Fibroblast of skin of right quadriceps (primary cell): ENCODE measurements at places on chromosomes 16 and 17.

- DNase-seq, result peak; percentile 93
Observed at GRCh38 chr17:30091771-30092170, 24.8 kb upstream of the NSRP1 start.

GRCh38 chr17:28326114-28326513, 7.1 kb downstream of the TMEM97 start:
- no peak for DNase-seq

DNA sequence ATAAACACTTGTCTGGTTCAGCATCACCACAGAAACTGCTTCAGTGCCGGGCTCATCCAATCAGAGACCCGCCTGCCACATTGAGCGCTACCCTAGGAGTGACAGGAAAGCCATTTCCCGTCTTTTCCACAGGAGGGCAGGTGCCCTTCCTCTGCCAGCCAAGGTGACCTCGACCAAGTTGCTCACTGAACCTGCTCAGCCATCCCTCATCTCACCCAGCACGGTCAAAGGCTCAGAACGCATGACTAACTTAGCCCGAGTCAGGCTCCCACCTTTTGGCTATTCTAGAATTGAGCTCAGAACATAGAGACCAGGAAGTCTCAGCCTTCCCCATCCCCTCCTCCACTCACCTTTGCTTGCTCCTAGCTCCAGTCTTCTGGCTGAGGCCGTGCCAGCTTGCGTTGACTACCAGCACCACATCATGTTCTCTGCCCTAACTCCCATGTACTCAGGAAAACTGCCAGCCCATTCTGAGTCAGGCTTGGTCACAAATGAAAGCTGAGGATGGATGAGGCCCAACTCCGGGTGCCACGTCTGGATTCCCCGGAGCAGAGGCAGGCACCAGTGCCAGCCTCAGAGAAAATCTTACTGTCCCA, 15.6 kb downstream of the MRPS23 start:
- no peak for DNase-seq

DNA sequence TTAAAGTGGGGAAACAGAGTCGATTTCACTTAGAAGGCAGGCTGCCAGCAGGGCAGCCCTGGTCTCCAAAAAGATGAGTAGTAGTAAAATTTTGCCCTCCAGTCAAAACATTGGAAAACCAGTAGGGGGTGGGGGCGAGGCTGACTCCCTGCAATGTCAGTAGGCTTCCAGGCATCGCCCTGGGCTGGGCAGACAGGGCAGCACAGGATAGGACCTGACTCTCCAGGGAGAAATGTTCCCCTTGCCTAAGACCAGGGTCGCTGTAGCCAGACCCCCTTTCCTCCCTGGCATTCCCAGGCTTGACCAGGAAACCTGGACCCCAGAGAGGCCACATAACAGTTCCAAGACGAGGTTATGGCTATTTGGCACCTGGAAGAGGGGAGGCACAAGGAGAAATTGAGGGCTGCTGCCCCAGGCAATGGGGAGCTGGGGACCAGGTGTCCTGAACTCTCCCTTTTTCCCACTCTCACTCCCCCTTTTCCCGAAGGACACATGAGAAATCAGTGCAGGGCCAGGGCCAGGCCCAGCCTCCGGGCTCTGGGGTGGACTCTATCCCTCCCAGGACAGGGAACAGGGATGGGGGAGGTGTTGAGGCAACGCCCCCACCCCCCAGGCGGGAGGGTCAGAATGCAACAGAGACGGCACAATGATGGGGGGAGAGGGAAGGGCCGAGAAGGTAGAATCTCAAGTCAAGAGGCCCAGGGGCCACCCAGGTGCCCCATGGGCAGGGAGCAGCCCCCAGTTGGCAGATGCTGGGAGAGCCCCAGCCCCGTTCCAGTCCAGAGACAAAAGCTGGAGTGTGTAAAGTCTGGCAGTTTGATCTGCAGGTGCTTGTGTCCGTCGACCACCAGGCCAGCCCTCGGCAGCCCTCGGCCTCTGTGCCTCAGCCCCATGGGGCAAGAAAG, 4.5 kb upstream of the SAMD14 start:
- DNase-seq, result no peak

- no peak for DNase-seq
Observed at GRCh38 chr17:8744086-8744785, 400 bp downstream of the CCDC42 start.

- DNase-seq, result peak; percentile 54
Observed at GRCh38 chr17:19248928-19249574, 11.9 kb downstream of the EPN2 start.

GRCh38 chr17:50186661-50187393, 14.6 kb downstream of the COL1A1 start:
- DNase-seq, result peak; percentile 80

DNA sequence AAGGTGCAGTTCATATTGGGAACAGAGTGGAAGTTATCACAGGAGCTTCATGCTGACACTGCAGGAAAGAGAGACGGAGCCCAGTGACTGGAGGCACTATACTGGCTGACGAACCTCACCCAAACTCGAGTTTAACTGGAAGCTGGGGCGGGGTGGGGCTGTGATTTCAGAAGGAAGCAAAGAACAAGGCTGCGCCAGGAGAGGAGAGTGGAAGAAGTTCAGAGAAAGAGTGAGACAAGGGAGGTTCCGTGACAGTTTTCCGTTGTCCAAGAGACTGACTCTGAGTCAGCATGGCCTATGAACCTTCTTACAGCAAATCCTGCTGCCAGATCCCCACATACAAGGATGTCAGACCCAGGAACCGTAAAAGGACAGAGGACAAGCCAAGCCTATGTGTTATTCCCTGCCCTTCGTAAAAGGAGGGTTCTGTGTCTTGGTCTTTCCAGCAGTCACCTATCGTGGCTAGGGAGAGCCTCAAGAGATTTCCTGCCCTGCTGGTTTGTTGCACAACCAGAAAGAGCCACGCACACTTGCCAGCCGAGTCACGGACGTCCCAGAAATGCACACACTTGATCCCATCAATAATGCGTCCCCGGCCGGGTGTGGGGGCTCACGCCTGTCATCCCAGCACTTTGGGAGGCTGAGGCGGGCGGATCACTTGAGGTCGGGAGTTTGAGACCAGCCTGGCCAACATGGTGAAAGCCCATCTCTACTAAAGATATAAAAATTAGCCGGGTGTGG, 5.1 kb downstream of the PITPNA start:
- DNase-seq, result no peak

- DNase-seq, result no peak
Observed at GRCh38 chr16:74447578-74447977, 26.3 kb upstream of the CLEC18B start.

- DNase-seq, result no peak
Observed at GRCh38 chr17:45409659-45410076, 23.0 kb downstream of the ARHGAP27 start.
